ENCODE measurements at places on chromosomes 16 and 17.

DNA sequence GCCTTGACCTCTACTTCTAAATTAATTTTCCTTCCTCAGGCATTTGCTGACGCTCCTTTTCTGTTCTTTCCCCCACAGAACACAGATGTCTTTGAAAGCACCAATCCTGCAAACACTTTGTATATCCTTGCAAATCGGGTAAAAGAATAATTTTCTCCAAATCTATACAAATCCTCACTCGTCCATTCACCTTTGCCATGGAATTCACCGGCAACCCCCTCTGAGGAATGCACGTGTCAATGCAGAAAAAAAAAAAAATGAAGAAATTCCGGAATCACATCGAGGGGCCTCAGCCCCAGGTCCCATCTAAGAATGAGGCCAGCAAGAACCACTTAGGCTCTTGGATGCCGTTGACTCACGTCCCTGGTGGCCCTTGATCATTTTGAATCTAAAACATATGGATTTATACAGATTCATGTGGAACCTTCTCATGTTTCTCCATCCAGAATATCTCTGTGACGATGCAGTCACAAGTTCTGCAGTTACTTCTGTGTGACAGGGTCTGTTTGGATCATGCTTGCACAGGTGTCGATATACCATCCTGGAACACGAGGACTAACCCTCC is 136.9 kb downstream of the RBFOX3 start:
- DNase-seq = no peak

DNA sequence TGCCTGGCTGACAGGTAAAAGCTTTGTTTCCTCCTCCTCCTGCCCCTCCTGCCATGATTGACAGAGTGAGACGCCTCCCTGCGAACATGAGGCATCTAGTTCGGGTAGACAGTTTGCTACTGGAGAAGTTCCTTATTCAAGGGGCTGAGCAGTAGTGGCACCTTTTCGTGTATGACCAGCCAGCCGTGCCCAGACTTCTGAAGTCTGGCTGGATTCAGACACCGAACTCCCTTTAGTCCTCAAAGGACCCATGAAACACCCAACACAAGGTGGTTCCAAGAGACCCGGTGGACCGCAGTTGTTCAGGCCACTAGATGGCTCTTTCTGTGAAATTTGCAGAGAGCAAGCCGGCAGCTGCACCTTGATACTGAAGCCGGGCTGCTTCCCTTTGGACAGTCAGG is 192.8 kb downstream of the XYLT1 start:
- no peak for DNase-seq

DNA sequence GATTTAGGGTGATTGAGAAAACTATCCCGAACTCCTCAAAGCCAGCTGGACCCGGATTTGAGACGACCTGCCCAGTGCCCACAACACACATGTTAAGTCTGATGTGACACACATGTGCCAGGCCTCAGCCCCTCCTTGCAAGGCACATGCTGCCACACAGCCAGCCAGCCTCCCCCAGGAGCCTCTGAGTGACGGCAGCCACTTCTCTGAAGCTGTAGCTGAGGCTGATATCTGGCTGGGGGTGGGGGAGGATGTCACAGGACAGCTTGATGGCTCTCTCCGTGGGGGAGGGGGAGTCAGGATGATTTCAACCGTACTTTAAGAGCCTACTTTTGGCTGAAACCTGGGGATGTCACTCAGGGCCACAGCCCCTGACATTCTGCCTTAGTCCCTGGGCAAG is 40.9 kb downstream of the SRCIN1 start:
- DNase-seq = no peak

DNA sequence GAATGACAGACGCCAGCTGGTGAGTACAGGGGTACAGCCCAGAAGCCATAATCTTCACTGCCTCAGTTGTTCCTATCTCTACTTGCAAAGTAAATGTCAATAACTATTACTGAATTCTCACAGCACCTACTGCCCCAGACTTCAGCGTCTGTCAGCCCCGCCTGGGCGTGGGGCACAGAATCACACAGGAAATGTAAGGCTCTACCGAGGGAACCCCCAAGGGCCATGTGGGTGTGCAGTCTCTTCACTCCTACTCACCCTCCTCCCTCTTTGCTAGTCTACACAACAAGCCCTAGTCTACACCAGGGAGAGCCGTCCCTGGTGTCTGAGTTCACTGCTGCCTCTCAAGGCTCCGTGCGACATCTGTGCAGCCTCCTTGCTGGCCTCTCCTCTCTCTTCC is 4.5 kb downstream of the NPTX1 start:
- no peak for DNase-seq

GRCh38 chr17:38925263-38925995 is at the start of gene LASP1NB:
TSS of gene LASP1NB (plus strand) at chr17:38925614.
- no peak for DNase-seq

GRCh38 chr17:9750524-9750923 is 40.9 kb downstream of the DHRS7C start:
- DNase-seq = no peak

DNA sequence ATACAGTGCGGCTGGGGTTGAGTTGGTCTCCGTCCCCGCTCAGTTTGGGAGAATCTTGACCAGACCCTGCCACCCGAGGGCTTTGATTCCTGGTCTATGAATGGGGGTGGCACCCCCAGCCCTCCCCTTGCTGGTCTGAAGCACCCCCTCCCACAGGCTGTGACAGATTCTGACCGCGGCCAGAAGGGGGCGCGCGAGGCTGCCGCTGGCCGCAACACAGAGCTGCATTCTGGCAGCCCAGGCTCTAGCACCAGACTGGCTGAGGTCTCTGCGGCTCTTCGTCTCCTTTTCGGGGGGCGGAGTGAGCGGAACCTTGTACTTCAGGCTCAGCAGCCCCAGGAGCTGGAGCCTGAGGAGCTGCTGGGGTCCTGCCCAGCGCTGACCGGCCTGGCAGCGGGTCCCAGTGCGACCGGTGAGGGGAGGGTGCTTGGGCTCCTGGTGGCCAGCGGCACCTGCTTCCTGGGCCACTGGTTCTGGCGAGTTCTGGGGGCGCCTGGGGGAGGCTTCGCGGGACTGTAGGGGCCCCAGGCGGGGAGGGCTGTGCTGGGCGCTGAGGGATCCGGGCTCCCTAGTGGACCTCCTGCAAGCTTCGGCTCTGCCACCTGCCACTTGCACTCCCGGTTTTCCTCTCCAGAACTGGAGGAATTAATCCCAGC is 1011.6 kb downstream of the KCNJ18 start:
- DNase-seq = no peak
